Thyroid gland (tissue), 4 donors: ENCODE measurements at places on chromosomes 3 and 15. TPM values are rescaled to one million over a fixed set of nuclear protein-coding genes. Genes with fewer than 3 reads are reported as not detected.

DNA sequence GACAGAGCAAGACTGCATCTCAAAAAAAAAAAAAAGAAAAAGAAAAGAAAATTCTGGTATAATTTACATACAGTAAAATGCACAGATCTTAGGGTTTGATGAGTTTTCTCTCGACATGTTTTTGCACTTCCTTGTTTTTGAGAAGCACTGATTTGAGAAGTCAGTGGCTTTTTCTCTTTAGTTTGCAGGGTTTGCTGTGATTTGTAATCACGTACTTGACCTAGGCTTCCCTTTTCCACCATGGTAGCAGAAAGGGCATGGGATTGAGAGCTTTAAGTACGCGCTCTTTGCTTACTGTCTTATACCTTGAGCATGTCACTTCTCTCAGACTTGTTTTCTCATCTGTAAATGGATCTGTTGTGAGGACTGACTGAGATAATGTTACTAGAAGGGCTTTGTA, 4.1 kb downstream of the VHL start:
- peaks cover 13% of the 10 kb centered on the region for H3K4me1 ChIP-seq
- H3K4me3 ChIP-seq, result no peak overlapping the region
- no peak overlapping the region for H3K27ac ChIP-seq
- no peak for DNase-seq
- H3K36me3 ChIP-seq, result peaks cover 19% of the 10 kb centered on the region

DNA sequence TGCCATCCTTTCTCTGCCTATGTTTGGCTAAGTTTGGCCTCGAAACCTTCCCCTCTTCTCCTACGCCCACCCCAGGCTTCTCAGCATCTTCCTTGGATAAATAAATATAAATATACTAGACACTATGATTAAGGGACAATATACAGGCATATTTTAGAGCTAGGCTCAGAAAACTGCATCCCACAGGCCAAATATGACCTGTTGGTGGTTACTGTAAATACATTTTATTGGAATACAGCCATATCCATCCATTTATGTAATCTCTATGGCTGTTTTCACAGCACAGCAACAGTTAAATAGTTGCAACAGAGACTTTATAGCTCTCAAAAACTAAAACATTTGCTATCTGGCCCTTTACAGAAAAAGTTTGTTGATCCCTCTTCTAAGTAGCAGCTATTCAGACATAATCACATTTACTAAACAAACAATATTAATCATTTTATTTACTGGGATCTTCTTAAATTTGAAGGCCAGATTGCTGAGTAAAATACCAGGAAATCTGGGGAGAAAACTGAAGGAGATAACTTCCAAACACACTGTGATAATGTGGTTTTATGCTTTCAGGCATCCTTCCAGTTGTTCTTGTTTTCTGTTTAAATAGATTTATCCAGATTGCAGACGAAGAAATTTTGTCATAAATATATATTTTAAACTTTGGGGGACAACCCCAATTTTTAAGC, 269.7 kb upstream of the THRB start:
- no peaks in the 10 kb centered on the region for H3K27me3 ChIP-seq
- no peak overlapping the region for H3K27ac ChIP-seq
- no peak overlapping the region for H3K4me3 ChIP-seq
- no peak for DNase-seq
- H3K36me3 ChIP-seq, result no peaks in the 10 kb centered on the region

- H3K27me3 ChIP-seq, result no peaks in the 10 kb centered on the region
- no peak for DNase-seq
- H3K27ac ChIP-seq, result no peak overlapping the region
These were observed 49.2 kb downstream of the HDGFL3 start for GRCh38 chr15:83158393-83158792.

DNA sequence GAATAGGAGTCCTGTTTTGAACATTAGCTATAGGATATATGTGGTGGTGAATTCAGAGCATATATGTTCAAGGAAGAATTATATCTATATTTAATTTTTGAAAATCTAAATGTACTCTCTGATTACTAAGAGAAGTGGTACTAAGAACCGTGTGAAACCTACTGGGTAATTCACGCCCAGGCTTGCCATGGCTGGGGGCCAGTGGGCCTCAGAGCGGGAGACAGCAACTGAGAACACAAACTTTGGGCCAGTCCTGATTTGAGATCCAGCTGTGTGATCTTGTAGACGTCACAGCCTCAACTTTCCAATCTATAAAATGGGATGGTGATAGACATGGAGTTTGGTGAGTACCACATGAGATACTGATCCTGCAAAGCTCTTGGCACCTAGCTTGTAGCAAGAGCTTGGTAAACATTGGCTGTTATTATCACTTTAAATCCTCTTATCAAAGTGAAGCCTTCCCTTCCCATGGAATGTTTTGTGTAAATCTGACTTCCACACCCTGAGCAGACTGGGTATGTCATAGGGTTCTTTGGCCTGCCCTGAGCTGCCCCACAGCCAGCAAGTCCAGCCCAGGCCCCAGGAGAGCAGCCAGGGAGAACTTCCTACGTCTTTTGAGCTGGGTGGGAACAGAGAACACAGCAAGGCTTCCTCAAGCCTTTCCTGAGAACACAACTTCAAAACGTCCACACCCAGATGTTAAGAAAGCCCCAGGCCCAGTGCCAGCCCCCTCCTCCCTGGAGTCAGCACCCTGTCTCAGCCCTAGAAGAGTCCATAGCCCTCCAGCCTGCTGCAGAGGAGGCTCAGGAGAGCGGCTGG, 8.2 kb upstream of the PAQR5 start:
- no peak overlapping the region for H3K27ac ChIP-seq
- peaks cover 16% of the 10 kb centered on the region for H3K4me1 ChIP-seq
- DNase-seq, result no peak
- H3K27me3 ChIP-seq, result no peaks in the 10 kb centered on the region
- H3K36me3 ChIP-seq, result no peaks in the 10 kb centered on the region

- H3K4me3 ChIP-seq, result no peak overlapping the region
- no peaks in the 10 kb centered on the region for H3K27me3 ChIP-seq
- DNase-seq, result peak; percentile 80
- peaks cover 32% of the 10 kb centered on the region for H3K4me1 ChIP-seq
These were observed 84.2 kb downstream of the LRRC28 start for GRCh38 chr15:99335508-99335907.

GRCh38 chr15:89149501-89150101, 61.3 kb downstream of the ABHD2 start:
- no peaks in the 10 kb centered on the region for H3K27me3 ChIP-seq
- no peaks in the 10 kb centered on the region for H3K36me3 ChIP-seq
- H3K4me1 ChIP-seq, result peaks cover 3% of the 10 kb centered on the region
- peak; percentile 24 for DNase-seq

DNA sequence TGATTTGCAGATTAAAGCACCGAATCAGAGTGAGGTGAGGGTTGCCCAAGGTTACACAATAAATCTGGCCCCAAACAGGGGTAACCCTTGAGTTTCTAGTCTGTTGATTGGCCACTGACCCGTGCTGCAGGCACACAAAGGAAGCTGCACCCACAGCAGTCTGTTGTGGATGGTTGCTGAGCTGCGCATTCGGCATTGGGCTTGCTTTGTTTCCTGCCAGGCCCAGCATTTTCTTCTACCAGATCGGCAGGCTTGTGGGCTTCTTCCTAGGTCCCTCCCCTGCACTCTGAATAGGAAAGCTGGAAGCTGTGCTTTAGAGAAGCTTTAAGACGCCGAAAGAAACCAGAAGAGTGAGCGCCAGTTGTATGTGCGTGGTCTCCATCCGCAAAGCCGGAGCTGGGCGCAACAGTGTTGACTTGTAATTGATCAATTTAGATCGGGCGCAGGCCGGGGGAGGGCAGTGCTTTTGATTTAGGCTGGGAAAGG, 12.1 kb downstream of the B3GNT5 start:
- no peaks in the 10 kb centered on the region for H3K27me3 ChIP-seq
- DNase-seq, result peak; percentile 62
- peak overlapping the region; percentile 7 for H3K27ac ChIP-seq
- H3K4me1 ChIP-seq, result peaks cover 29% of the 10 kb centered on the region
- H3K4me3 ChIP-seq, result no peak overlapping the region

DNA sequence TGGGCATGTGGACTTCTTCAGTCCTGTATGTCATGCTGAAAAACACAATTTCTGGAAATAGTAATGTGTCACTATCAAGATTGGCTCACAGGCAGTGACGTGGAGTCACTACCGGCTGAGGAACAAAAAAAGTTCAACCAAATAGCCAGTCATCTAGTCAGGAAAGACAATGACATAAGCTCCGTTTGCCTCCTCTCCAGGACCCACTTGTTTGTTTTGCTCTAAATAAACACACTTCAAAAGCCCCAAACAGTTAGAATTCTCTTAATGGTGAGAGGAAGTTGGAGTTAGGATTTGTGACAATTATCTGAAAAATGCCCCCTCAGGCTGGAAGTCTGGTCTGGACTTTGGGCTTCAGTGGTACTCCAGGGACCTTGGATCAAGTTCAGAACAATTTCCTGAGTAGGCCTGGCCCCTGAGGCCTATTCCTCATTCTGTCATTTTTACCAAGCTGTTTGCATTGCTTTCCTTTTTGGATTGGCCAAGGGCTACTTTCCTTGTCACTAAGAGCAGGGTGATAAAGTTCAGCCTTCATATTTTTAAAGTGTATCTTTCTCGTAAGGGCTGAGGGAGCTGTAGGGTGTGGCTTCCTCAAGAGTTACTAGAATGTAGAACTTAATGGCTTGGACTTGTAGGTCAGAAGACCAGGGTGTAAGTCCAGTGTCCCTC, 98.9 kb downstream of the EOMES start:
- no peak for DNase-seq
- no peaks in the 10 kb centered on the region for H3K36me3 ChIP-seq
- H3K4me1 ChIP-seq, result peaks cover 5% of the 10 kb centered on the region
- H3K27me3 ChIP-seq, result no peaks in the 10 kb centered on the region

GRCh38 chr3:146449076-146449475, 20.3 kb downstream of the PLSCR2 start:
- H3K4me1 ChIP-seq, result no peaks in the 10 kb centered on the region
- no peak overlapping the region for H3K27ac ChIP-seq
- no peak overlapping the region for H3K4me3 ChIP-seq
- H3K36me3 ChIP-seq, result no peaks in the 10 kb centered on the region
- DNase-seq, result no peak

GRCh38 chr15:29100486-29101000, 169.1 kb downstream of the NSMCE3 start:
- H3K27me3 ChIP-seq, result no peaks in the 10 kb centered on the region
- H3K27ac ChIP-seq, result no peak overlapping the region
- DNase-seq, result no peak
- H3K36me3 ChIP-seq, result no peaks in the 10 kb centered on the region

DNA sequence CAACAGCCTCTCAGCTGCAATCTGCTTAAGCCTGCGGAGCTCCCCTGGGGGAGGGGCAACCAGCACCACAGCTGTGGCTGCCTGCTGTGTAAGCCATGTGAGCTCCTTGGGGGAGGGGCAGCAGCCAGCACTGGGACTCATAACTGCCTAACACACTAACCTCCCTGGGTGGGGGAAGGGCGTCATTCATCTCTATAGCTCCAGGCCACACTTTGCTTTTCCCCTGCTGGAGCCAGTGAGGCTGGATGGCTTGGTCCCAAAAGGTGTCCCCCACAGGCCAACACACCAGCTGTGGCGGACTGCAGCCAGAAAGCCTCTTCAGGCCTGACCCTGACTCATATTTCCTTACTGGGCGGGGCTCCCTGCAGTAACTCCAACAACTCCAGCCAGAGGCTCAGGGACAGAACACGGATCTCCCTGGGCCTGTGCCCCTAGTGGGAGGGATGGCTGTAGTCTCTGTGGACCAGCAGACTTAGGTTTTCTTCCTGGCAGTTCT, 129.8 kb downstream of the PPM1L start:
- H3K4me1 ChIP-seq, result no peaks in the 10 kb centered on the region
- no peaks in the 10 kb centered on the region for H3K27me3 ChIP-seq
- no peaks in the 10 kb centered on the region for H3K36me3 ChIP-seq
- H3K27ac ChIP-seq, result no peak overlapping the region

- H3K4me1 ChIP-seq, result peaks cover 26% of the 10 kb centered on the region
- no peaks in the 10 kb centered on the region for H3K27me3 ChIP-seq
- no peaks in the 10 kb centered on the region for H3K36me3 ChIP-seq
- H3K27ac ChIP-seq, result peak overlapping the region; percentile 37
- no peak overlapping the region for H3K4me3 ChIP-seq
- DNase-seq, result no peak
These were observed 130.7 kb upstream of the KCNMB2 start for GRCh38 chr3:178405531-178405930.

DNA sequence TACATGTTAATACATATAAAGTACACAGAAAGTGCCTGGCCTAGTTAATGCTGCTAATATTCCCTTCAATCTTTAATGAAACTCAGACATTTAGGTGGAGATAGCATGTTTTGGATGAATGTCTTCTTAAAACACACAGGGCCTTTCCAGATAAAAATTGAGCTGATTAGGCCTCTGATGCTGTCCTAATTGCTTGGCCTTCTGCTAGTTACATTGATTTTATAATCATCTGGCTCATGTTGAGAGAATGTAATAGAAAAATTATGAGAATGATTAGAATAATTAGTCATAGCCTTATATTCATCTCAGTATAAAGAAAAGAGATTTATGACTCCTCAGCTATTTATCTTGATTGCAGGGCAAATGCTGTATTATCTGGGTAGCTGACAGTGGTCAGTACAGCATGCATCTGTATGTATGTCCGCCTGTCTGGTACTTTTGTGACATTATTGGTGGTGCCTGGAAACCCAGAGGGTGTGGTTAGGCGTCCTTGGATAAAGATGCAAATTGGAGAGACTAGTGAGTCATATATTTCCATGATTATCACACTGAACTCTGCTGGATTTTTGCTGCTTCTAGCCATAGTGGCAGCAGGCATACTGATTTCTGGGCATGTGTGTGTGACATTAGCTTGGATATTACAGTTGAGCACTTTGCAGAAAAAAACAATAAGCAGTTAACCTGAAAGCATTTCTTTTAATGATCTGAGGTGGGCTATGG, 120.8 kb downstream of the FEZF2 start:
- H3K4me3 ChIP-seq, result no peak overlapping the region
- no peaks in the 10 kb centered on the region for H3K27me3 ChIP-seq
- no peak for DNase-seq
- no peak overlapping the region for H3K27ac ChIP-seq

The CORO2B gene
- 9.4 TPM for total RNA-seq

The ZNF197 gene
- 25.5 TPM for total RNA-seq

The SNTN gene
- total RNA-seq, result not detected

The SH2D7 gene
- not detected for total RNA-seq

The ACTRT3 gene
- 2.0 TPM for total RNA-seq

The HACD2 gene
- 34.4 TPM for total RNA-seq

The C2CD4B gene
- total RNA-seq, result 1.2 TPM

The PPM1M gene
- 18.0 TPM for total RNA-seq

The MFGE8 gene
- total RNA-seq, result 94.8 TPM
